ENCODE measurements at places on chromosomes 16 and 17. TPM values are rescaled to one million over a fixed set of nuclear protein-coding genes. Genes with fewer than 3 reads are reported as not detected.

Gene RHBDL3
- 2.0 TPM for total RNA-seq

Gene GALR2
- total RNA-seq = not detected

Gene SLC12A3
- not detected for total RNA-seq

Gene MT1G
- total RNA-seq = not detected

Gene MT1F
- total RNA-seq = 6.0 TPM

Gene CRYBA1
- not detected for total RNA-seq

Gene ADORA2B
- total RNA-seq = 1.1 TPM

Gene KRT23
- not detected for total RNA-seq

Gene FBRS
- total RNA-seq = 31.9 TPM

Gene ASPSCR1
- total RNA-seq = 24.2 TPM

Gene CFAP97D1
- total RNA-seq = not detected

Gene SLC5A11
- total RNA-seq = 0.75 TPM

Gene ANKS4B
- total RNA-seq = not detected

Gene ZNF18
- 3.9 TPM for total RNA-seq

Gene ABCC11
- not detected for total RNA-seq

Gene AATK
- total RNA-seq = 8.9 TPM

Gene ARHGAP44
- 7.0 TPM for total RNA-seq

Gene TAC4
- total RNA-seq = 2.1 TPM

Gene ZNF764
- total RNA-seq = 12.3 TPM

Gene IL32
- total RNA-seq = 76.7 TPM
